ENCODE measurements at places on chromosomes 7 and 10. TPM values are rescaled to one million over a fixed set of nuclear protein-coding genes. Genes with fewer than 3 reads are reported as not detected.

SNX10 gene
- 2.2 TPM for polyA plus RNA-seq

ACTL6B gene
- polyA plus RNA-seq = not detected

CALML5 gene
- polyA plus RNA-seq = not detected

TEX47 gene
- not detected for polyA plus RNA-seq

PTPN20 gene
- polyA plus RNA-seq = 0.54 TPM

HOXA4 gene
- polyA plus RNA-seq = 26.2 TPM

MAGI2 gene
- 4.8 TPM for polyA plus RNA-seq

TMEM139 gene
- polyA plus RNA-seq = 0.85 TPM

C7orf33 gene
- 1.1 TPM for polyA plus RNA-seq

CCL24 gene
- polyA plus RNA-seq = not detected

PAX2 gene
- not detected for polyA plus RNA-seq

SFMBT2 gene
- 8.4 TPM for polyA plus RNA-seq

CPEB3 gene
- 3.1 TPM for polyA plus RNA-seq

GRCh38 chr10:111598433-111599059 is 521.7 kb downstream of the ADRA2A start:
- no peaks in the 10 kb centered on the region for H3K4me1 ChIP-seq
- H3K27me3 ChIP-seq = no peaks in the 10 kb centered on the region
- H3K36me3 ChIP-seq = no peaks in the 10 kb centered on the region
- H3K4me3 ChIP-seq = no peak overlapping the region

- no peak overlapping the region for H3K4me3 ChIP-seq
- H3K4me1 ChIP-seq = no peaks in the 10 kb centered on the region
- no peak overlapping the region for H3K27ac ChIP-seq
- H3K27me3 ChIP-seq = no peaks in the 10 kb centered on the region
Measured at GRCh38 chr10:31087851-31088250, 56.2 kb upstream of the ZNF438 start.

DNA sequence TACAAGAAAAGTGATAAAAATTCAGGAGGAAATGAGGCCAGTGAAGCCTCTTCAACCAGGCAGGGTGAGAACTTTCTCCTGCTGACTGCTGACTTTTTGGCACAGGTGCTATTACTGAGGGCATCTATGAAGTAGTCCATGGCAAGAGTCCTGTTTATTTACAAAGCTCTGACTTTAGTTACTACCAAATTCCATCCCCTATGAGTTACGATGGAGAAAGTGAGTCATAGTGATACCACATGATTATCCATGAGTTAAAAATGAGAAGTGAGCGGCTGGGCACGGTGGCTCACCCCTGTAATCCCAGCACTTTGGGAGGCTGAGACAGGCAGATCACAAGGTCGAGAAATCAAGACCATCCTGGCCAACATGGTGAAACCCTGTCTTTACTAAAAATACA is 19.9 kb downstream of the CCDC3 start:
- peaks cover 9% of the 10 kb centered on the region for H3K4me1 ChIP-seq
- no peaks in the 10 kb centered on the region for H3K27me3 ChIP-seq

- H3K36me3 ChIP-seq = no peaks in the 10 kb centered on the region
- H3K4me3 ChIP-seq = no peak overlapping the region
- H3K27ac ChIP-seq = no peak overlapping the region
- peaks cover 4% of the 10 kb centered on the region for H3K4me1 ChIP-seq
Measured at GRCh38 chr10:4257939-4258465, 473.0 kb upstream of the KLF6 start.

GRCh38 chr10:74927701-74928100 is 101.3 kb downstream of the KAT6B start:
- no peak for DNase-seq
- H3K4me1 ChIP-seq = peaks cover 27% of the 10 kb centered on the region
- H3K36me3 ChIP-seq = no peaks in the 10 kb centered on the region
- no peak overlapping the region for H3K27ac ChIP-seq
- H3K4me3 ChIP-seq = no peak overlapping the region
- H3K27me3 ChIP-seq = no peaks in the 10 kb centered on the region

GRCh38 chr10:71965623-71966022 is 1.4 kb downstream of the CHST3 start:
- peaks cover 45% of the 10 kb centered on the region for H3K4me1 ChIP-seq
- H3K27me3 ChIP-seq = peaks cover 3% of the 10 kb centered on the region
- peak overlapping the region; percentile 86 for H3K27ac ChIP-seq
- peak overlapping the region; percentile 86 for H3K4me3 ChIP-seq
- H3K36me3 ChIP-seq = peaks cover 4% of the 10 kb centered on the region
- no peak for DNase-seq

DNA sequence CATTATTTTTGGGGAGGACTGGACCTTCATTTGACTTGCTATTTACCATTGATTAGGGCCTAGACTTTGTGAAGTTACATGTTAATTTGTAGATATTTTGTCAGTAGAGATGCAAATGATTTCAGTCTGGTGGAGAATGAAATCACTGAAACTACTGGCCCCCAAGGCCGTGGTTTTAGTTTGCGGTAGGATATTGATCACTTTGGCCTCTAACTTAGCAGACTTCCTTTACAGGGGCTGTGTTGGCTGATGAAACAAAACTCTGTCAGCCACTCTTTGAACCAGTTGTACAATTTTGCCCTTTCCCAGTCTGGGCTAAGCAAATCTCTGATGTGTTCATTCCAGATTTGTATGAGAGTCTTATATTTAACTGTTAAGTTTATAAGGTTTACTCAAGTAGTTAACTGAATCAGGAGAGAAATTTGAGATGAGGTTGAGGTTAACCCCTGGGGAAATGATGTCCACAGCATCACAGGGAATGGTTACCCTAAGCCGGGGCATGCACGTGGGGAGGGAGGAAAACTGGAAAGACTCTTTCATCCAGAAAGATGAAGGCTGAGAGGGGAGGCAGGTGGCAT is 105.7 kb upstream of the INSIG1 start:
- peaks cover 4% of the 10 kb centered on the region for H3K4me1 ChIP-seq
- H3K36me3 ChIP-seq = no peaks in the 10 kb centered on the region
- H3K27me3 ChIP-seq = peaks cover 22% of the 10 kb centered on the region
- no peak overlapping the region for H3K4me3 ChIP-seq
- no peak overlapping the region for H3K27ac ChIP-seq
- DNase-seq = no peak

GRCh38 chr7:6575281-6576023 is 1.8 kb upstream of the ZDHHC4 start:
- H3K36me3 ChIP-seq = peaks cover 8% of the 10 kb centered on the region
- no peaks in the 10 kb centered on the region for H3K27me3 ChIP-seq
- H3K27ac ChIP-seq = no peak overlapping the region
- DNase-seq = no peak
- H3K4me3 ChIP-seq = no peak overlapping the region
- peaks cover 14% of the 10 kb centered on the region for H3K4me1 ChIP-seq

DNA sequence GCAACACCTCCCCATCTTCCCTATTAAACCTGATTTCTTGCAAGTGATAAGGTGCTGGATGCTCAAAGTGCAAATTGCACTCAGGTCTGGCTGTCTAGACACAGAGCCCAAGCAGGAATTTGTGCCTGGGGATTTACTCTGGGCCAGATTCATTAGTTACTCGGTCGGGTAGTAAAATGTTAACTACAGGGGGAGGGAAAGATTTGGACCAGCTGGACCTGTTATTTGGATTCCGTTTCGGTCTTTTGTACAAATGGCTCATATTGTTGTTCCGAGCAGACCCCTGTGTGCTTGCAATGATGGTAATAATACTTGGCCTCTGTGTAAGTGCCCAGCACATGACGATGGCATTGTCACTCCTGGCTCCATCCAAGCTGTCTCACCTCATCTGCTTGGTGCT is 609.6 kb downstream of the KCNMA1 start:
- no peak for DNase-seq
- no peaks in the 10 kb centered on the region for H3K27me3 ChIP-seq
- no peak overlapping the region for H3K4me3 ChIP-seq
- H3K4me1 ChIP-seq = peaks cover 2% of the 10 kb centered on the region
- H3K36me3 ChIP-seq = no peaks in the 10 kb centered on the region
- no peak overlapping the region for H3K27ac ChIP-seq

GRCh38 chr10:775245-776075 is 86.0 kb upstream of the DIP2C start:
- H3K4me3 ChIP-seq = no peak overlapping the region
- DNase-seq = no peak

- no peak for DNase-seq
- H3K36me3 ChIP-seq = no peaks in the 10 kb centered on the region
- H3K4me3 ChIP-seq = no peak overlapping the region
- H3K27me3 ChIP-seq = peaks cover 46% of the 10 kb centered on the region
- H3K27ac ChIP-seq = no peak overlapping the region
- H3K4me1 ChIP-seq = no peaks in the 10 kb centered on the region
Measured at GRCh38 chr10:23173214-23174073, 18.7 kb upstream of the PTF1A start.

DNA sequence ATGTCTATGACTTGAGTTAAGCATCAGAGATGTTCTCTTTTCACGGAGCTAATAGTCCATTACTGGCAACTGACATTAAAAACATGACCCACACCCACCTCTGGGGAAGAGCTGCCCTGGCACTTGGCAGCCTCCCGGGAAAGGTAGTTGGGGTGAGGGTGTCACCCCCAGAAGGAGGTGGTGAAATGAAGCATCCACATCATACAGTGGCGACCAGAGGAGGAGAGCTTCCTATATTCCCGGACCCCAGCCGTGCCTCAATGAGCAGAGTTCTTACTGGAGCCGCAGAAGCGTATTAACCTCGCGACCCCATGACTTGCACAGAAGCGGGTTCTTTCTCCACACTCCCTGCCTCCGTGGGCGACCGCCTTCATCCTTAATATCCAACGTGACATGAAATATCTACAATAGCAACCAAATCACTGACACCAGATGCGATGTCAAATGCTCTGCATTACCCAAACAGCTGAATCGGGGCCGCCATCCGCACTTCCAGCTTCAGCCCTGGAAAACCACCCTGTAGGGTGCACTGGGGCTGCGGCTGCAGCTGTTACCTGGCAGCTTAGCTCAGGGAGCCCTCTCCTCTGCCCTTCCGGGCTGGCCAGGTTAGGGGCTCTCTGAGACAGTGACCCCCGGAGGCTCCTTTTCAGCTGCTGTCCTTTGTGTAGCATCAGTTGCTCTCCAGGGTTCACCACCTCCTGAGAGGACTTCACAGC is 103.1 kb upstream of the PARD3 start:
- peaks cover 5% of the 10 kb centered on the region for H3K27me3 ChIP-seq
- no peak for DNase-seq
- H3K36me3 ChIP-seq = no peaks in the 10 kb centered on the region
- H3K27ac ChIP-seq = no peak overlapping the region
- H3K4me1 ChIP-seq = peaks cover 2% of the 10 kb centered on the region
- H3K4me3 ChIP-seq = no peak overlapping the region

- H3K4me1 ChIP-seq = peaks cover 2% of the 10 kb centered on the region
- peak overlapping the region; percentile 25 for H3K27ac ChIP-seq
- H3K36me3 ChIP-seq = no peaks in the 10 kb centered on the region
- H3K27me3 ChIP-seq = no peaks in the 10 kb centered on the region
Measured at GRCh38 chr7:121385800-121386179, 10.3 kb downstream of the FAM3C start.

- H3K27ac ChIP-seq = no peak overlapping the region
- peaks cover 8% of the 10 kb centered on the region for H3K27me3 ChIP-seq
- H3K4me1 ChIP-seq = peaks cover 32% of the 10 kb centered on the region
- no peaks in the 10 kb centered on the region for H3K36me3 ChIP-seq
- H3K4me3 ChIP-seq = no peak overlapping the region
Measured at GRCh38 chr10:14477408-14477710, 146.6 kb upstream of the FRMD4A start.

- peaks cover 11% of the 10 kb centered on the region for H3K36me3 ChIP-seq
- peak; percentile 70 for DNase-seq
- no peaks in the 10 kb centered on the region for H3K27me3 ChIP-seq
Measured at GRCh38 chr7:141012044-141012685, 2.6 kb downstream of the MRPS33 start.

DNA sequence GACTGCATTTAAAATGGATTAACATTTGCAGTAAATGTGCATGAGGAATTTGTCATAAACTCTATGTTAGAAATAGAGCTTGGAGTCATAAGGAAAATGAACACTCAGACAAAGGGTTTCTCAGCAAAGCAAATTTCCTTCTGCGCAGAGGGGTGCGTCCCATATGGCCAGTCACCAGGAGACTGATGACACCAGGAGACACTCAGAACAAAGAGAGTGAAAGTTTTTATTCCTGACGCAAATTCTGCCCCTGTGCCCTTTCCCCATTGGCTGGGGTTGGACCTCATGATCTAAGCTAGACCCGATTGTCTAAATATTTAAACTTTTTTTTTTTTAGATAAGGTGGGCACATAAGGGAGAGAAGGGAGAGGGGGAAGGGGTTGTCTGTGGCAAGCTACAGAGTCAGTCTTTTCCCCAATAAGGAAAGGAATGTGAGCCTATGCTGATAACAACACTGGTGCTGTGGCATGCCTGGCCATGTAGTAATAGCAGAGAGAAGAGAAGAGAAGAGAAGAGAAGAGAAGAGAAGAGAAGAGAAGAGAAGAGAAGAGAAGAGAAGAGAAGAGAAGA is 202.0 kb downstream of the POM121L12 start:
- H3K27ac ChIP-seq = no peak overlapping the region
- H3K27me3 ChIP-seq = no peaks in the 10 kb centered on the region

GRCh38 chr7:96179837-96180236 is 142.1 kb downstream of the SLC25A13 start:
- DNase-seq = peak; percentile 52
- no peaks in the 10 kb centered on the region for H3K27me3 ChIP-seq
- no peak overlapping the region for H3K27ac ChIP-seq
- H3K4me1 ChIP-seq = peaks cover 2% of the 10 kb centered on the region
- H3K36me3 ChIP-seq = peaks cover 19% of the 10 kb centered on the region

GRCh38 chr10:30027057-30028005 is 32.1 kb downstream of the JCAD start:
- peak; percentile 59 for DNase-seq
- peak overlapping the region; percentile 51 for H3K27ac ChIP-seq
- H3K27me3 ChIP-seq = peaks cover 9% of the 10 kb centered on the region
- H3K36me3 ChIP-seq = peaks cover 6% of the 10 kb centered on the region

- peaks cover 20% of the 10 kb centered on the region for H3K4me1 ChIP-seq
- no peaks in the 10 kb centered on the region for H3K36me3 ChIP-seq
- no peaks in the 10 kb centered on the region for H3K27me3 ChIP-seq
- peak overlapping the region; percentile 96 for H3K27ac ChIP-seq
- peak overlapping the region; percentile 56 for H3K4me3 ChIP-seq
- peak; percentile 87 for DNase-seq
Measured at GRCh38 chr7:32890010-32890792, 1.4 kb downstream of the KBTBD2 start.

GRCh38 chr10:116800286-116800929 is 48.9 kb upstream of the ENO4 start:
- H3K4me3 ChIP-seq = no peak overlapping the region
- DNase-seq = no peak
- H3K27ac ChIP-seq = no peak overlapping the region

Measured in muscle of leg (tissue), 16 donors.